SJSA1 (cell line): ENCODE measurements at places on chromosomes 16 and 17. TPM values are rescaled to one million over a fixed set of nuclear protein-coding genes. Genes with fewer than 3 reads are reported as not detected.

The CCL15 gene
- not detected in 2 replicates for total RNA-seq

The KCTD19 gene
- total RNA-seq = 0.03 TPM in 1 of 2 replicates, not detected in the other

The RAB37 gene
- 1.6 and 3.0 TPM in 2 replicates for total RNA-seq

The KCTD5 gene
- total RNA-seq = 57.7 and 95.0 TPM in 2 replicates

The PRPSAP1 gene
- 49.4 and 65.4 TPM in 2 replicates for total RNA-seq

The TP53TG3F gene
- total RNA-seq = not detected in 2 replicates

The HP gene
- 0.29 and 0.91 TPM in 2 replicates for total RNA-seq

The UTS2R gene
- total RNA-seq = 0.18 TPM in 1 of 2 replicates, not detected in the other

The TNFSF12 gene
- 5.9 and 22.8 TPM in 2 replicates for total RNA-seq

The DNAI2 gene
- not detected in 2 replicates for total RNA-seq

The NUP88 gene
- total RNA-seq = 111 and 146 TPM in 2 replicates

The CXCL16 gene
- total RNA-seq = not detected in 2 replicates

DNA sequence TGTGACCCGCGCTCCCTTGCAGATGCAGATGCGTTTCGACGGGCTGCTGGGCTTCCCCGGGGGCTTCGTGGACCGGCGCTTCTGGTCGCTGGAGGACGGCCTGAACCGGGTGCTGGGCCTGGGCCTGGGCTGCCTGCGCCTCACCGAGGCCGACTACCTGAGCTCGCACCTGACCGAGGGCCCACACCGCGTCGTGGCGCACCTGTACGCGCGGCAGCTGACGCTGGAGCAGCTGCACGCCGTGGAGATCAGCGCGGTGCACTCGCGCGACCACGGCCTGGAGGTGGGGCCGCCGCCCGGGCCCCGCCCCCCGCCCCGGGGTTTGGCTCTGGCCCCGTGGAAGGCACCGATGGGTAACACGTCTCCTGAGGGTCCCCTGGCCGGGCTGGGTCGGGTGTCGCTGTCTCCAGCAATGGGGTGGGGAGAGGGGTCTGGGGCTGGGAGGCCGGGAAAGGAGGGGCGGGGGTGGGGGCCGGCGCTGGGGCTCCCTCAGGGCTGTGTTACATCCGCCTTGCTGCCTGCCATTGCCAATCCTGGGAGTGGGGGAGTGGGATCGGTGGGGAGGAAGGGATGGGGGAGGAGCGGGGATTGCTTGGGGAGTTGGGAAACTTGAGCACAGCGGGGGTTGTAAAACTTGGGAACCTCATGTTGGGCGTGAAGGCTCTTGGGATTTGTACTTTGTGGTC is 737 bp downstream of the NUDT16L1 start:
- peak overlapping the region; percentile 10; the same call in 1 of the 2 replicates for H3K27ac ChIP-seq
- peak overlapping the region; percentile 91 for H3K4me3 ChIP-seq
- no peaks in the 10 kb centered on the region for H3K27me3 ChIP-seq
- H3K4me1 ChIP-seq = peaks cover 14% of the 10 kb centered on the region

GRCh38 chr17:58329035-58329809 is 627 bp upstream of the TSPOAP1 start:
- H3K27me3 ChIP-seq = peaks cover 37% of the 10 kb centered on the region
- no peaks in the 10 kb centered on the region for H3K36me3 ChIP-seq
- no peak for DNase-seq

GRCh38 chr17:34403006-34403405 is 40.0 kb upstream of the CCL1 start:
- no peaks in the 10 kb centered on the region; the same call in 1 of the 2 replicates for H3K27me3 ChIP-seq
- H3K4me1 ChIP-seq = no peaks in the 10 kb centered on the region
- no peak overlapping the region for H3K27ac ChIP-seq
- DNase-seq = no peak

- H3K27me3 ChIP-seq = no peaks in the 10 kb centered on the region
- H3K4me1 ChIP-seq = peaks cover 24% of the 10 kb centered on the region
- no peaks in the 10 kb centered on the region for H3K36me3 ChIP-seq
- H3K4me3 ChIP-seq = no peak overlapping the region
- peak overlapping the region; percentile 61 for H3K27ac ChIP-seq
These were observed 255.6 kb upstream of the HSBP1 start for GRCh38 chr16:83552228-83552627.

GRCh38 chr16:52573365-52574299 is 26.7 kb upstream of the TOX3 start:
- no peaks in the 10 kb centered on the region for H3K27me3 ChIP-seq
- no peaks in the 10 kb centered on the region for H3K36me3 ChIP-seq
- H3K4me1 ChIP-seq = no peaks in the 10 kb centered on the region
- H3K27ac ChIP-seq = no peak overlapping the region
- no peak for DNase-seq
- H3K4me3 ChIP-seq = no peak overlapping the region

- H3K4me1 ChIP-seq = peaks cover 17% of the 10 kb centered on the region
- no peak overlapping the region for H3K4me3 ChIP-seq
- H3K27ac ChIP-seq = no peak overlapping the region
- no peaks in the 10 kb centered on the region for H3K27me3 ChIP-seq
- DNase-seq = peak; percentile 47
- peaks cover 89% of the 10 kb centered on the region for H3K36me3 ChIP-seq
These were observed 5.6 kb downstream of the SF3B3 start for GRCh38 chr16:70529051-70529777.

- H3K27ac ChIP-seq = no peak overlapping the region
- no peaks in the 10 kb centered on the region for H3K36me3 ChIP-seq
- H3K4me3 ChIP-seq = no peak overlapping the region
- H3K27me3 ChIP-seq = no peaks in the 10 kb centered on the region
These were observed 32.3 kb upstream of the GNA13 start for GRCh38 chr17:65088621-65089360.

GRCh38 chr16:58487566-58488351 is 12.2 kb upstream of the NDRG4 start:
- H3K27ac ChIP-seq = no peak overlapping the region
- peaks cover 7% of the 10 kb centered on the region for H3K4me1 ChIP-seq
- DNase-seq = peak; percentile 85
- no peaks in the 10 kb centered on the region for H3K27me3 ChIP-seq
- no peak overlapping the region for H3K4me3 ChIP-seq
- H3K36me3 ChIP-seq = no peaks in the 10 kb centered on the region

DNA sequence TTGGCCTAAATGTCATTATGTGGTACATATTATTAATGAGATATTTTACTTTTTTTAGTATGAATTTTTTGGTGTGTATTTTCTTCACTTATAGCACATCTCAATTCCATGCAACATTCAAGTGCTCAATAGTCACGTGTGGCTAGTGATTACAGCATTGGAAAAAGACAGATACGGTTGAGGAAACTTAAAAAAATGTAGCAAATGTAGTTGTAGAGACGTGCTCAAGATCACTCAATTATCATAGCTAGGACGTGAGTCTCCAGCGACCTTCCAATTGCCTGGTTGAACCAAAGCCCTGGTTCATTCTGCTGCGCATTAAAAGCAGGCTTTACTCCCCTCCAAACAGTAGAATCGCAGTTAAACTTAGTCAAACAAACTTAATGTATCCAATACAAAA is 1.2 kb upstream of the LIG3 start:
- DNase-seq = no peak
- H3K4me3 ChIP-seq = no peak overlapping the region
- H3K27me3 ChIP-seq = no peaks in the 10 kb centered on the region
- H3K27ac ChIP-seq = no peak overlapping the region
- H3K4me1 ChIP-seq = peaks cover 17% of the 10 kb centered on the region
- H3K36me3 ChIP-seq = peaks cover 15% of the 10 kb centered on the region

- H3K4me1 ChIP-seq = no peaks in the 10 kb centered on the region
- H3K36me3 ChIP-seq = no peaks in the 10 kb centered on the region
- no peak for DNase-seq
- peaks cover 24% of the 10 kb centered on the region for H3K27me3 ChIP-seq
These were observed 17.9 kb downstream of the IKZF3 start for GRCh38 chr17:39846205-39846604.

- no peaks in the 10 kb centered on the region for H3K36me3 ChIP-seq
- H3K4me3 ChIP-seq = no peak overlapping the region
- H3K4me1 ChIP-seq = no peaks in the 10 kb centered on the region
- no peak for DNase-seq
- H3K27me3 ChIP-seq = peaks cover 30% of the 10 kb centered on the region
These were observed 9.0 kb upstream of the CXCL16 start for GRCh38 chr17:4748686-4749085.

DNA sequence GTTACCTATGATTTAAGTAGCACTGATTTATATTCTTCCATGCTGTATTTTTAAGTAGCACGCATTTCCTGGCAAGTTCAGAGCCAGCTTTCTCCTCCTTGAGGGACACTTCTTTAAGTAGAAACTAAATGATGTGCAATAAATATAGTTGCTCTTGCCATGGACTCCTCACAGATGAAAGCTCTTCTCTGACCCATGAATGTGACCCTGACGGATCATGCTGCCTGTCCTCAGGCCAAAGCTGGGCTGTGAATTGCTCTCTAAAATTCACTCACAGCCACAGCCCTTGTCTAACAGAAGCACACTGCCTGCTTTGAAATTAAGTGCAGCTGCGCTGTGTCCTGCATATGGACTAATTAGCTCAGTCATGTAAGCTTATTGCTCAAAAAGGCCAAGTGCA is 438.8 kb downstream of the PMP22 start:
- H3K36me3 ChIP-seq = no peaks in the 10 kb centered on the region
- no peak overlapping the region for H3K27ac ChIP-seq
- H3K4me1 ChIP-seq = no peaks in the 10 kb centered on the region

- no peak overlapping the region for H3K27ac ChIP-seq
- no peak overlapping the region for H3K4me3 ChIP-seq
- H3K4me1 ChIP-seq = peaks cover 11% of the 10 kb centered on the region
- DNase-seq = no peak
These were observed 118.2 kb upstream of the SMURF2 start for GRCh38 chr17:64780096-64781013.

GRCh38 chr16:49724774-49725173 is 131.1 kb downstream of the ZNF423 start:
- no peak overlapping the region for H3K4me3 ChIP-seq
- no peak for DNase-seq
- H3K4me1 ChIP-seq = no peaks in the 10 kb centered on the region
- H3K36me3 ChIP-seq = no peaks in the 10 kb centered on the region
- no peak overlapping the region for H3K27ac ChIP-seq

GRCh38 chr16:66682271-66682670 is 14.3 kb downstream of the CMTM4 start:
- no peak overlapping the region for H3K27ac ChIP-seq
- DNase-seq = peak; percentile 18
- no peaks in the 10 kb centered on the region for H3K27me3 ChIP-seq
- H3K4me1 ChIP-seq = peaks cover 11% of the 10 kb centered on the region; the same call in 1 of the 2 replicates

DNA sequence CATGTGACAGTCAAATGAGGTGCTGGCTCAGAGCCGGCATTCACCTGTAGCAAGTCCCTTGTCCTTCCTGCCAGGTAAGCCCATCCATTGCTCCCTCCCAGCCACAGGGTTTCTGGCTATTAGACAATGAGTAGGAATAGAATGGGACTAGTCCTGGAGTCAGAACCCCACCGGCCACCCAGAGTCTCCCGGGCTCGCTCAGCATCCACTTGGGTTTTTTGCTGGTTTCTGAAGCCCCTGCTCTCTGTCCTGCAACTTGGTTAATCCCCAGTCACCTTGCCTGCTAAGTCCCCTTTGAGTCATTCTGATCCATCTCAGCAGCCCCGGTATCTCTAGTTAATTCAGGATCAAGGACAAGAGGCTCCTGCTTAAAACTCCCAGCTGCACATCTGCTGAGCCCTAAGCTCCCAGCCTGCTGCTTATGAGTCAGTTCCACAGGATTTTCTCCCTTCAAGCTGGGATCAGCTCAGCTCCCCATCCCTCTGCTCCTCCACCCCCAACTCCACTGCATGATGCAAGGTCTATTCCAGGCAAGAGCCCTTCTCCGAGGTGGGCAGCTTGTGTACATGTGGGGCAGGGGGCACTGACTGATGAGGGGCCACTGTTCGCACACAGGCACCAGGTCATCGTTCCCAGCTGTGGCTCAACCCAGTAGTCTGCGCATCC is 19.9 kb upstream of the MRPS23 start:
- peaks cover 56% of the 10 kb centered on the region for H3K4me1 ChIP-seq
- H3K27me3 ChIP-seq = no peaks in the 10 kb centered on the region
- peak overlapping the region; percentile 11; the same call in 1 of the 2 replicates for H3K27ac ChIP-seq
- no peak for DNase-seq
- no peak overlapping the region for H3K4me3 ChIP-seq

DNA sequence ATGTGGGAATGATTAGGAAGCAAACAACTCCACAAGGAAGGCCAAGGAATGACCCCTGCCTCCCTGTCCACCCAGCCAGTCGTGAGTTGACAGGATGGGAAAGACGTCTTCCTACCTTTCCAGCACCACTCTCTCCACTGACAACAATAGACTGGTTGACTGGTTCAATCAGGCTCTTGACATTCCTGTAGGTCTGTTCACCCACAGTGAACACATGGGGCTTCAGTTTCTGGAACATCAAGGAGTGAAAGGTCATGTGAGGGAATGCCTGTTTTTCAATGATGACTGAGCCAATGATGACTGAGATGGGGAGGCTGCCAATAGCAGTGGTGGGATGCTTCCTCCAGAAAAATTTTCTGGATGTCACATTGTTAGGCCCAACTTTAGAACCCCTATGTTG is 9.6 kb downstream of the MYO19 start:
- peaks cover 11% of the 10 kb centered on the region for H3K4me1 ChIP-seq
- H3K4me3 ChIP-seq = no peak overlapping the region
- no peak for DNase-seq
- H3K27me3 ChIP-seq = no peaks in the 10 kb centered on the region
- no peak overlapping the region for H3K27ac ChIP-seq

DNA sequence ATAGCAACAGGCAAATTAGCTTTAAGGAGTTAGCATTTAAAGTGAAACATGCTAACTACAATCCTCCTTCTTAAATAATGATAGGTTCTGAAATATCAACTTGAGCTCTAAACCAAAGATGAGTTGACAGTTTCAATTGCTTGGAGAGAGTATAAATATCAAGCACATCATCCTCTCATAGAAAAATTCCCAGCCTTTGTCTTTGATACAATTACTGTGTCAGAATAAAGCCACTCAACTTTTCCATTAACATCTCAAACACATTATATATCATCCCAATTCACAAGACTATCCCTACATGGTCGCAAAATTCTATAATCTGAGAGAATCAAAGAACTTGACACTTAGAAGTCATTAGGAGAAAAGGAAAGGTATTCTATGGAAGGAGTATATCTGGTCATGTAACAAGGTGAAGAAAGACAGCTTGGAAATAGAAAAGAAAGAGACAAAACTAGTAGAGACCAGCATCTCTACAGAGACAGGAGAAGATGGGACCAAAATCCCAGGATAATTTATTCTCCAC is 189.8 kb downstream of the CEP112 start:
- DNase-seq = no peak
- H3K36me3 ChIP-seq = no peaks in the 10 kb centered on the region
- no peaks in the 10 kb centered on the region for H3K27me3 ChIP-seq
- H3K27ac ChIP-seq = no peak overlapping the region
- no peak overlapping the region for H3K4me3 ChIP-seq

DNA sequence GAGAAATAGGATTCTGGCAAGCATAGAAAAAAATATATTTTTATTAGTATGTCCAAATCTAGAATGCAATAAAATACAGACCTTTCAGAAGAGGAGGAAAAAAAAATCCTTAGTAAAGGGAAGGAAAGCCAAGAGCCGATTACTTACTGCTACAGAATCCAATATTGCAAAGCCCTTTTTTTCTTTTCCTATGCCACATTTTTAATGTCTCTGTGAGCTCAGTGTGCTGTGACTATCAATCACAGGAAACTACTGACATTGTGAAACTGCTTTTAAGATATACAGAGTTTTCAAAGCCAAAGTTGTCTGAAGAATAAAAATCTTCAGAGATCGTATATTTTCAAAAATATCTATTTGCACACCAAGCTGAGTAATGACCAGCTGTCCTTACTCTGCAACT is 120.4 kb downstream of the CHD9NB start:
- H3K27me3 ChIP-seq = no peaks in the 10 kb centered on the region
- H3K27ac ChIP-seq = no peak overlapping the region
- H3K4me1 ChIP-seq = no peaks in the 10 kb centered on the region
